NCI-H1417 (cell line): ENCODE measurements at places on chromosomes 12 and 14.

- no peak for DNase-seq
Measured at GRCh38 chr12:58189030-58189429, 247.7 kb downstream of the ATP23 start.

DNA sequence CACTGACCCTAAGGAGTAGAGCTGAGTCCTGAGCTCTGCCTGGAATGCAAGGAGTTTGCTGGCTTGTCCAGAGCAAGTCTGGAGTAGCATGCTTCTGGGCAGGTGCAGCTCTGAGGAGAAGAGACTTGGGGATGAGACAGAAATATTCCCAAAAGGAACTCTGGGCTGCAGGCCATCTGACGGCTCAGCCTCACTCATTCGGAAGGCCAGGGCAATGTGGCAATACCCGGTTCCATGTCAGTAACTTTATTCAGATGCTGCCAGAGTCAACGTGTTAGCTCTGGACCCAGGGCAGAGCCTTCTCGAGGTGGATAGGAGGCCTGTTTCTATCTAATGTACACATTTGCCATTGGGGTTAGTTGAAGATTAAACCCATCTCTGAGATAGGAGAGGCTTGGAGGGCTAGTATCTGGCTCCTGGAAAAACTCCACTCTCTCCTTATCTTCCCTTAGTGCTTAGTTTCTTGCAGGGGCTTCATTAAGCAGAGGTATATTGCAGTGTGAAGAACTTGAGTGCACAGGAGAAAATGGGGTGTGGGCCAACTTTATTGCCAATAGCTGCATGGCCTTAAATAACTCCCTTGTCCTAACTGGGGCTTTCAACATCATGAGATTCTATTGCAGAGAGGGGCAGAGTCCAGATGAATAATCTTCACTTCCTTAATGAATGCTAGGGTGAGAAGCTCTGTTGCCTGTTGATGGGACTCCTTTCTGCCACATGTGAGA lies 65.6 kb downstream of the NTF3 start:
- no peak for DNase-seq

DNA sequence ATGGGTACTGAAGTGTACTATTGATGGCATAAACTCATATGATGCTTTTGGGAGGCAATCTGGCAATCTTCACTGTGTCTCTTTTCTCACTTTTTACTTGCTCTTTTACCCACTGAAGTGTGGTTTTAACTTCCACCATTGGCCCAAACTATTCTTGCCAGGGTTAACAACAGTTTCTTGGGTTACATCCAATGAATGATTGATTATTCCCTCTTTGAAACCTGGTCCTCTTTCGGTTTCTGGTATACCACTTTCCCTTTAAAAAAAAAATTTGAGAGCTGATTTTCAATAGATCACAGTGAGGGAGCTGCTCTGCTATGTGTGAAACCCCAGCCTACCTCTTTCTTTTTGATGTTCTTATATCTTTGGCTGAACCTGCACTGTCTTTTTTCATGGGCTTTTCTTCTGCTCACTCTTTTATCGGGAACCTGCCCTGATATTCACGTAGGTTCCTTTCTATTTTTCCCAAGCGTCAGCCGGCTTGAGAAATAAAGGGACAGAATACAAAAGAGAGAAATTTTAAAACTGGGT lies 56.1 kb upstream of the OR4E1 start:
- no peak for DNase-seq

GRCh38 chr14:56894591-56894991 lies 84.3 kb upstream of the OTX2 start:
- no peak for DNase-seq

GRCh38 chr12:2336409-2336829 lies 283.6 kb downstream of the CACNA1C start:
- DNase-seq = no peak

DNA sequence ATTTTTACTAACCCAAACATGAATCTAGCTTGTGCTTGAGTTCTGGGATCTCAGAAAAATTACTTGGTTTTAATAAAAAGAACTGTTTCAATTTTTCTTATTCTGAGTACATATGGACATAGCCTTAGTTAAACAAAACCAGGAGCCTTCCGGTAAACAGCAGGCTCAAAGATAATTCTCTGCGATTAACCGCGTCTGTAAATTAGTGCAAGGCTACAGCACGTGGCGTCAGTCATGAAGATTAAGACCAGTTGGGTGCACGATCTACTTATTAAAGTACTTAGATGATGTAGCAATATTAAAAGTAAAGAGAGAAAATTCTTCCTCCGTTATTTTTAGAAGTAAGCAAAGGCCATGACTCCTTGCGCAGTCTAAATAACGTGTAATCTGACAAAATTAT lies 700 bp downstream of the KCNJ8 start:
- no peak for DNase-seq

DNA sequence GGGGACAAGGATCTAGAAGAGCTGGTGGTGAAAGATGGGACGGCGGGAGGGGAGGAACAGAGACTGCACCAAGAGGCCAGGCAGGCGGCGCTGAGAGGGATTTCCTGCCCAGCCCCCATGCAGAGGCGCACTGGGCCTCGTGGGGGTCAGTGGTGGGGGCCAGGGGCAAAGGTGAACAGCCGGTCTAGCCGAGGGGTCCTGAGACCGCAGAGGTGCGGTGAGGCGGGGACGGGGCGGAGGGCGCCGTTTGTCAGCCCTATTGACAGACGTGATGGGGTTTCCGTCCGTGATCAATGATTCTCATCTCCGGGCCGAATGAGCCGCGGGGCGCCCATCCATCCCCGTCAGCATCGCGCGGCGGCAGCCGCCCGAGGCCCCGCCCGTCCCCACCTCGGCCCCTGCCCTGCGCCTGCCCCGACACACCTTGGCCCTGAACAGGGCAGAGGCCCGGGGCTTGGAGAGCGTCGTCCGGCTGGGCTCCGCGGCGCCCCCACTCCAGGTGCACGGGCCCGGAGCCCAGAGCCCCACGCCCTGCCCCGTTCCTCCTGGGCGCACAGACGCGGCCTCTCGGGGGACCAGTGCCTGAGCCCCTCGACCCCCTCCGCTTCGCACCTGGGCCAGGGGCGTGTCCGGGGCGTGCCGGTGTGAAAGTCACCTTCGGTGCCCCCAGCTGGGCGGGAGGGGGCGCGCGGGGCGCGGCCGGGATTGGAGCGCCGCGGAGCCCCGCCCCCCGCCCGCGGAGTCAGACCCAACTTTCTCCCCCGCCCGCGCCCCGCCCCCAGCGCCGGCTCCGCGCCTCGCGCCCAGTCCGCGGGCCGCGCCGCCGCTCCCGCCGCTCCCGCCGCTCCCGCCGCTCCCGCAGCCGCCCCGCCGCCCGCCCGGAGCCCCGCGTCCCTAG lies at the start of gene NXPH4:
Gene NXPH4, plus strand, starts transcription at position 781 of the 898 bp plus-strand sequence. CDS start 176 bp downstream, outside the sequence.
- DNase-seq = peak; percentile 22

GRCh38 chr12:48969833-48970701 lies 1.5 kb downstream of the WNT10B start:
- DNase-seq = peak; percentile 49

- DNase-seq = peak; percentile 100
Measured at GRCh38 chr14:53152887-53153701, at the start of gene DDHD1. Gene DDHD1 (minus strand): TSS chr14:53153323. CDS start chr14:53153098, 225 bp downstream.

DNA sequence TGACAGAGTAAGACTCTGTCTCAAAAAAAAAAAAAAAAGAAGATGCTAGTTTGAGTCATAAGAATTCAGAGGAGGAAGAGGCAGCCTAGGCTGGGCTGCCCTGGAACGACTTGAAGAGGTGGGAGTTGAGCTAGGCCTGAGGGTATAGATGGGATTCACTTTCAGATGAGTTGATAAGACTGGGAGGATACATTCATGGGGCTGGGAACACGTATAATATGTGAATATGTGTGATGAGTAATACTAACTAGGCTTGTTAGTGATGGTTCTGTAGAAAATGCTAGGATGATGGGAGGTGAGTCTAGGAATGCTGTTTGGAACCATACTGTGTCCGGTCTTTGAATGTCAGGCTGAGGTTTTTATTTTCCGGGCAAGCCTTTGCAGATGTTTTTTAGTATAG lies 9.0 kb downstream of the PLEKHA5 start:
- DNase-seq = no peak

DNA sequence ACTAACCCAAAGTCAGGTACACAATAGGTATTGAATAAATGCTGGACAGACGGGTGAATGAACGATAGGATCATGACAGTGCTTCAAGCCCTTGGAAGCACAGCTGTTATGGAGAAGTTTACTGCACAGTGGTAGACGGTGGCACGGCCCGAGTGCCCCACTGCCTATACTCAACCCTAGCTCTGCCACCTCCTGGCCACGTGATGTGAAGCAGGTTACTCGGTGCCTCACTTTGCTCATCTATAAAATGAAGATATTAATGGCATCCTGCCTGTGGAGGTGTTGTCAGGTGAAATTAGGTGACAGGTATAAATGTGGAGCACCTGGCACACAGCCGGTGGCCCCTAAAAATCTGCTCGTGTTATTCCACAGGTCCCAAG lies 5.8 kb downstream of the ASB2 start:
- DNase-seq = peak; percentile 8

- peak; percentile 82 for DNase-seq
Measured at GRCh38 chr12:83514372-83514771, 827.7 kb downstream of the TMTC2 start.

GRCh38 chr12:3294481-3294911 lies 196.5 kb upstream of the PRMT8 start:
- no peak for DNase-seq

GRCh38 chr14:36981832-36982529 lies 190.4 kb downstream of the SLC25A21 start:
- DNase-seq = no peak

- no peak for DNase-seq
Measured at GRCh38 chr12:50508414-50508813, 3.6 kb downstream of the DIP2B start.

DNA sequence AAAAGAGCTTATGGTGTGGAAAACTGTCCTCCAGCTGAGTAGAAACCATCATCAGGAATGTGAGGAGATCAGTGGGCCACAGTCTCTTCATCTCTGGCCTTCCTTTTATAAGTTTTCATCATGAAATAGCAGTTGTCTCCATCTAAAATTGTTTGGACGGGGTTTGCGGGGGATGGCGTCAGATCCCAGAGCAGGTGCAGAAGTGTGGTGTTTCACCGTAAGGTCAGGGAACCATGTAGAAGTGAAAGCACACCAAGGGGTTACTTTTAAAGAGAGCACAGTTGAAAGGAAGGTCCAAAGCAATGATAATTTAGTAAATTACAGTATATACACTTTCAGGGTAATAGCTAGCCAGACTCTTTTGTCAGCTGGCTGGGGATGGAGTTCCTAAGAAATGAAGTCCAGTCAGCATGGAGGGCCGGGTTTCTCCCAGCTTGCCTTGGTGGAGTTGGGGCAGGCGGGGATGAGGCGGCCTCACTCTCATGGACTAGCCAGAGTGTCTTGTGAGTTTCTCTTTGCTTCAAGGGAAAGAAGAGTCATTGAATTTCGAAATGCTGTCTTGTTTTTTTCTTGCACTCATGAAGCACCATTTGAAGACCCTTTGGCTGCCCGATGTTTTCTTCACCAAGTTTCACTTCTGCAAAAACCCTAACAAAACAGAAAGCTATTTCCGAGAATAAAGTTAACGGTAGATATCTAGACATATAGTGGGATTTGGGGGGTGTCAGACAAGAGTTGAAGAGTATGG lies 100.6 kb downstream of the ETV6 start:
- no peak for DNase-seq

GRCh38 chr12:10867381-10867780 lies 16.7 kb downstream of the PRH1 start:
- no peak for DNase-seq

GRCh38 chr12:50188241-50188781 lies 21.1 kb upstream of the CERS5 start:
- no peak for DNase-seq

DNA sequence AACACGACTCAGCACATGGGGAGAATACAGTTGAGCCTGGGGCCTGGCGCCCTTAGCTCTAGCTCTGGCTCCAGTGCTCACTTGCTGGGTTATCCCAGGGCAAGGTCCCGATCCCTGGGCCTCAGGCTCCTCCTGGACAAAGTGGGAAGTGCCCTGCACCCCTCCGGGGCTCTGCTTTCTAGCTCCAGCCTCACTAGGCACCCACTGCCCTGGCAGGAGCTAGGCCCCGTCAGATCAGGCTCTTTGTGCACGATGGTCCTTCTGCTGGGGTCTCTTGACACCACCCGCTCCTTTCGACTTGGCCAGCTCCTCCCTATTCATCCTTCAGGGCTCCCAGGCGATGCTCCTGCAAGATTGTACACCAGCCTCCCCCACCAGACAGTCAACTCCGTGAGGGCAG lies 23.4 kb downstream of the NCKAP5L start:
- no peak for DNase-seq

GRCh38 chr14:20680363-20680762 lies 4.0 kb upstream of the RNASE4 start:
- no peak for DNase-seq

DNA sequence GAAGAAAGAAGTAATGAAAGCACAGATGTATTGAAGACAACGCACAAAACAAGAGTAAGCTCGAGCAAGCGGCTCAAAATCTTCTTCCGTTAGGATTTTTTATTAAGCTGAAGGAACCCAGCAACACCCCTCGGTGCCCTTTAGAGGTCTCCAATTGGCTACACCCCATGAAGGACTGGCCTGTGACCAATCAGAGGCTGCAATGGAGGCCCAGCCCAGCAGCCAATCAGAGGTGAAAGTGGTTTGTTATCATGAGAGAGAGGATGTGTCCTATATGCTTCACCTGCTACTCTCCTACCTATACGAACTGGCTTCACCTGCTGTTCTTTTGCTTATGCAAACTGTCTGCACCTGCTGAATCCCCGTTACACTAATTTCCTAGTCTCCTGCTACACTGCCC lies 358.8 kb downstream of the C12orf50 start:
- peak; percentile 12 for DNase-seq

GRCh38 chr14:54881761-54882401 lies 20.7 kb downstream of the GCH1 start:
- DNase-seq = no peak

DNA sequence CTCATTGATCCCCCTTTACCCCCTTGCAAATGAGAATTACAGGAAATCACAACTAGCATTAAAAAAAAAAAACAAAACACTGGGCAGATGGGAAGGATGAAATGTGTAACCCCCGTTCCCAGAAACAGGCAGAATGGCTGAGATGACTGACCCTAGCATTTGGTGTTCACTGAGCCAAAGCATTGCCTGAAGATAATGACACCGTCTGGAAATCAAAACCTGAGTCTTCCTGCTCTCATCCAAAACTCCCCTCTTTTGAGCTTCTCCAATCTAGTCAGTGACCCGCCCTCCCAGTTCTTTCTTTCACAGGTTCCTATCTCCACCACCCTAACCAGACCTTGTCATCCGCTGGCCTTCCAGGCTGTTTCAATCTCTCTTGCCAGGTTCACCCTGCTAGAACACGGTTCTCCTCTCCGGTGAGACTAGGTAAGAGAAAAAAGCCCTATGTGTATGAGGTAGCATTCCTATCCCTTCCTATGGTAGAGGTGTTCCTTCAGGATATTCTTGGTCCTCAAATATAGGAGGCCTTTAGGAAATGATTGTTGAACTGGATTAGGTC lies 21.3 kb downstream of the SUSD6 start:
- DNase-seq = no peak
